Activated gamma-delta T cell treated with Interleukin-2 at 50 U/mL for 16 hours (primary cell): ENCODE measurements at places on chromosomes 4 and X.

DNA sequence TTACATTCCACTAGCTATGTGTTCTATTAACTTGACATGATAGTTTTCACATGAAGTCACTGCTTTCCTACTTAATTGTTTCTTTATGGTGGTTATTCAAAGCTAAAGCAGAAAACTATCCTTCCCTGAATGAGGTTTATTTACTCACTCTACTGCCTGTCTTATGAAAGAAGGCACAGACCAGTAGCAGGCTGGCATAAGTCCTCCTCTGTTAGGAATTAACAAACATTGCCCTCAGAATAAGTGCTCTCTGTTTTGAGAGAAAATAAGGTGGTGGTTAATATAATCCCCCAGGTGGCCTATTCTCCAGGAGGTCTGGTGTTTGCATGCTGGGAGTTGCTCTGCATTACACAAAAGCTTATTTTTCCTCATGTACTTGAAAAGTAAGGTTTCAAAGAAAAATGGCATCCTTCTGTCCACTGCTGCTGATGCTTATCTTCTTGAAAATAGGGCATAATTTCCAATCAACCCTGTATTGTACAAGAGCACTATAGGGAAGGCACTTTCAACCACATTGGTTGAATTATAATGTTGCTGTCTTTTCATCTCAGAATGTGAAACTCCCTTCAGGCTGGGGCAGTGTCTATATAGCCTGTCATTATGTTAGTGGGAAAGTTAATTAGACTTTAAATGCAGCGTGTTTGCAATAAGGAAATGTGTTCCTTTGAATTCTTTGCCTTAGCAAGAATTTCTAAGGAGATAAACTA lies 119.7 kb upstream of the TBC1D9 start:
- no peak for DNase-seq

DNA sequence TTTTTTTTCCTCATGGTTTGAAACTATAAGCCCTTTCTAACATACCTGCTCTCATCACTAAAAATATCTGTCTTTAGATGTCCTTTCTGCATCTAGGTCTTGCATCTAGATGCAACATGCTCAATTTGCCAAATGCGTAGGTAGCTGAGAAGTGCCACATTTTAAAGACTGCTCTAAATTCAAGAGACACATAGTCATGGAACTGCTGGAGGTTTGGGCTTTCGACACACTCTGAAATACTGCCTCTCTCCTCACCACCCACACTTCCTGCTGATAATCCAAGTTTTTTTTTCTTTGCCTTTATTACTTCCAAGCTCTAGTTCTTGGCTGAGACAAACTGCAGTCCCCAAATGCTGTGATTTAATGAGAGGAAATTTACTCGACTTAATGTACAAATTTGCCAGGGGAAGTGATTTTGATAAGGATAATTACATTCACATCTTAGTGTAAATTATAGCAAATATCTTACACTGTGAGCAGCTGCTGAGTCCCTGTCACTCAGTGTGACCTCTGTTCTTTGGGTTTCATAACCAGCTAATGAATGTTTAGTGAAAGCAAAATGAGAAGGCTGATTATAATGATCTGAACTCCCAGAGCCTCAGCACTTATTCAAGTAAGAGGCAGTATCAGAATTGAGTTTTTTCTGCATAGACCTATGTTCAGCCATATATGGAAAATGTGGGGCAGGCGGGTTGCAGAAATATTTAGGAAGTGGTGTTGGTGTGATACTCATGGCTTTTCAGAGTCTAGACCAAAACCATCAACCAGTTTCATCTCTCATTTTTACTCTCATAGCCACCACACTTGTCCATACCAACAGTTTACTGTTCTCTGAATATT lies 31.3 kb downstream of the DRD5 start:
- no peak for DNase-seq

DNA sequence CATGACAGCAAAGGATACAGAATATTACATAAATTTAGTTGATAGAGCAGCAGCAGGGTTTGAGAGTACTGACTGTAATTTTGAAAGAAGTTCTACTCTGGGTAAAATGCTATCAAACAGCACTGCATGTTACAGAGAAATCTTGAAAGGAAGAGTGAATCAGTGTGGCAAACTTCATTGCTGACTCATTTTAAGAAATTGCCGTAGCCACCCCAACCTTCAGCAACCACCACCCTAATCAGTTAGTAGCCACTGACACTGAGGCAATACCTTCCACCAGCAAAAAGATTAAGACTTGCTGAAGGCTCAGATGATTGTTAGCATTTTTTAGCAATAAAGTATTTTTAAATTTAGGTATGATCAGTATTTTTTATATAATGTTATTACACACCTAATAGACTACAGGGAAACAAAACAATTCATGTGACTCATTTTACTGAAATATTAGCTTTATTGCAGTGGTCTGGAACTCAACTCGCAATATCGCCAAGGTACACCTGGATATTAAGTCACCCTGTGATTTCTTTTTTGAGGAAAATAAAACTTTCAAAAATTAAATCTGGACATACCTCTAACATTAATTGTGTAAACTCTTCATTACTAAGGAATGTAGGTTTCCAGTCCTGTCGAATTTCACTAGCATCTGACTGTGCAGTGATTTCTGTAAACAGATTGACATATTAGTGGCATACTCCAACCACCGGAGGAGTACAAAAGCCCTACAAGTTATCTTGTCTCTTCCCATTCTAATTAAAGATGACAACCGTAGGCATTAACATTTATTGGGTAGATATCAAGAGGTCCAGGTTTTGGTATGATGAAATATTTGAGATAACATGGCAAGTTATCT lies 71.1 kb downstream of the CLOCK start:
- no peak for DNase-seq

DNA sequence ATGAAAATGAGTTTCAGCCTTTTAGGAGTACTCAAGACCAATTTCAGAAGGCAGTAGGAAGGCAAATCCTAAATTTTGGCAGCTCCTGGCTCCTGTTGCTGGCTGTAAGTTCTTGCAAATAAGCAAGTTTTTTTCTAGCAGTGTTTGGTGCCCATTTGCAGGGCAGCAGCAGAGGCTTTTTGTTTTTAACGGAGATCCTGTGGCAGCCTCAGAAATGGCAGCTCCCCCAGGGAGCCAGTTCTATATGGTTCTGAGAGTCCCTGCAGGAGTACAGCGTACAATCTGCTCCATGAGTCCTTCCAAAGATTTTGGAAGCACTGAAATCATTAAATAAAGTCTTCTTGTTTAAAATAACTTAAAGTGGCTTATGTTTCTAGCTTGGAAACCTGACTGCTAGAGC lies 171.9 kb downstream of the NDST4 start:
- DNase-seq: no peak

GRCh38 chr4:67635331-67635730 lies 65.6 kb downstream of the UBA6 start:
- no peak for DNase-seq

DNA sequence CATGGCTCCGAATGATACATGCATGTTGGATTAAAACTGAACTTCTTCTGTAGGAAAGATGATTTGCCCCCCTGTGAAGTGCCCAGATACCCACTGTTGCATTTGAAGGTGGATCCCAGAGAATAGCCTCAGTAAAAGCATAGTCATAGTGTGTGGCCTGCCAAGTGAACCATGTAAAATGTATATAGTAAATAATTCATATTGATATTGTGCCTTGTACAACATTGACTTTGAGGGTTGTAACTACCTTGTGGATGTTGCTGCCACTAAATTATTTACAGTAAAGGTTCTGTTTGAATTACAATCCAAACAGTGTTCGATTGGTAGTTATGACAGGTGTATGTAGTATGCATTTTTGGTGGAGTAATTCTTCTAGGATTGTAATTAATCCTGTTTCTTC lies 19.2 kb downstream of the TMEM131L start:
- no peak for DNase-seq

- no peak for DNase-seq
Observed at GRCh38 chr4:185390941-185391340, 4.8 kb downstream of the LRP2BP start.

DNA sequence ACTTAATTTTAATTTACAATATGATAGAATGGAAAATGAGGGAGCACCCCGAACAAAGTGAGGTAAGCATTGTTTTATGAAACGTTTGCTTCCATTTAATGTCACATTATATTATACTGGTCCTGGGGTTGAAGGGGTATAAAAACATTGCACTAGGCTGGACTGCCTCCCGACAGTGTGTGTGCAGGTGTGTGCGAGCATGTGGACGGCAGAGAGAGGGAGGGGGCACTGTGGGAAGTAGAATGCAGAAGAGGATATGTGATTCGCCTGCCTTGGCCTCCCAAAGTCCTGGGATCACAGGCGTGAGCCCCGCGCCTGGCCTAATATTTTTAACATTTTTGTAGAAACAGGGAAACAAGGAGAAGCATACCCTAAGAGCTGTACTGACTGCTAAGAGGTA lies 36.0 kb downstream of the IRF2 start:
- no peak for DNase-seq

- no peak for DNase-seq
Observed at GRCh38 chr4:4685810-4686795, 144.3 kb upstream of the STX18 start.

DNA sequence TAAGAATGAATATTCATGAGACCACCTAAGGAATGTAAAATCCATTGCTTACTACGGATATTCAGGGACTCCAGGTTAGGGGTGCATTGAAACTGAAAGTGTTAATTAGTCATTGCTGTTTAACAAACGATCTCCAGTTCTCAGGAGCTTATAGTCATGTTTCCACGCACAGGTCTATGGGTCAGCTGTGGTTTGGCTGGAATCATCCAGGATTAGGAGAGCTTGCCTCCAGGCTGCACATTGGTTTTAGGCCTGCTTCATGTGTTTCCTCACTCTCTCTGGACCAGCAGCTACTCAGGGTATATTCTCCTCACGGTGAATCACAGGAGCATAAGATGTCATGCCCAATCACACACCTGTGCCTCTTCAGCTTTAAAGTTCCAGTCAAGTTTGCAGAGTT lies 98.9 kb downstream of the ATXN3L start:
- DNase-seq: no peak

DNA sequence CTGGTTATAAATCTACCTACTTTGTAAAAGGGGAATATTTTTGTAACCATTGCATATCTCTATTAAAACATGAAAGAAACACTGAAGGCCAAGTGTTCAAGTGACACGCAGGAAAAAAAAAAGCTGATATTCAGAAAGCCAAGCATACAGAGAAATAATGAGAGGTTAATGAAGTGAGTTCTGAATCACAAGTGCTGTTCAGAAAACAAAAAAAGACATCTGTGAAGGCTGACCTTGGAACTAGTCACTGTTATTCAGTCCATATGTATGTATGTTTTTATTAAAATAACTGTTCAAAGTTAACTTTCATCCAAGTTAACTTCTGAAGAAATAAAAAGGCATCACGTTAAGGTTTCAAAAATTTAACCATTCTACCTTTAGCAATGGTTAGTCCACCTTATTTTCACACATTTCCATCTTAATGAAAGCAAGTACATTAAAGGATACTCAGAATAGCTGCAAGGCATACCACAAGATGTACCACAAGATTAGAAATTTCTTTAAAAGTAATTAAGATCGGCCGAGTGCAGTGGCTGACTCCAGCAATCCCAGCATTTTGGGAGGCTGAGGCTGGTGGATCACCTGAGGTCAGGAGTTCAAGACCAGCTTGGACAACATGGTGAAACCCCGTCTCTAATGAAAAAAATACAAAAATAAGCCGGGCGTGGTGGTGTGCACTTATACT lies 31.4 kb downstream of the SH3RF1 start:
- DNase-seq: no peak

- no peak for DNase-seq
Observed at GRCh38 chr4:168291242-168291641, 27.3 kb downstream of the DDX60 start.

GRCh38 chrX:76183289-76184049 lies 10.6 kb downstream of the PBDC1 start:
- no peak for DNase-seq

DNA sequence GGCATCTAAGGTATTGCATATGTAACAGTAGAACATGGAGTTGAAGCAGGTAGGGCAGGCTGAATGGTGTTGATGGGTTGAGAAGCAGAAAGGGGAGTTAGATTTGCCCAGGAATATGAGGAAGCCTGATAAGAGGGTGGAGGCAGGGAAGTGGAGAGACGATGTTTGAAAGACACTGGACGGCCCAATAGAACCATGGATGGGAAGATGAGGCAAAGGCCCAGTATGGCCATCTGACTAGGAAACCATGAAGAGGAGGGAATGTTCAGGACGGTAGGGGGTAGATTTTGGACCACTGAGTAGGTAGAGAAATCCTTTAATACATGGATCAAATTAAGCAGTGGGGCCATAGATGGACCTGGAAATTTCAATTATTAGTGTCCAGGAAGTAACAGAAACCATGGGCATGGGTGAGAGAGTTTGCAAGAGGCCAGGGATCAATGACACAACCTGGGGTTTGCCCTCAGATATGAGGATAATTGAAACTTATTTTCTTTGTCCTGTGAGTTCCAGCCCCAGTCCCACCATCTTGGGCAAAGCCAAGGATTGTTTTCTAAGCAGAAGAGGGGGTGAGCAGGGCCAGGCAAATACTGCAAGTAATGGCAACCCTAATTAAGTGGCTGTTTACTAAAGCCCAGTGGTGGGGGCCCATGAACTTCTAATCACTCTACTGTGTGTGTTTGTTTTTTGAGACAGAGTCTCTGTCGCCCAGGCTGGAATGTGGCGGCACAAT lies 2.5 kb upstream of the USP11 start:
- no peak for DNase-seq

DNA sequence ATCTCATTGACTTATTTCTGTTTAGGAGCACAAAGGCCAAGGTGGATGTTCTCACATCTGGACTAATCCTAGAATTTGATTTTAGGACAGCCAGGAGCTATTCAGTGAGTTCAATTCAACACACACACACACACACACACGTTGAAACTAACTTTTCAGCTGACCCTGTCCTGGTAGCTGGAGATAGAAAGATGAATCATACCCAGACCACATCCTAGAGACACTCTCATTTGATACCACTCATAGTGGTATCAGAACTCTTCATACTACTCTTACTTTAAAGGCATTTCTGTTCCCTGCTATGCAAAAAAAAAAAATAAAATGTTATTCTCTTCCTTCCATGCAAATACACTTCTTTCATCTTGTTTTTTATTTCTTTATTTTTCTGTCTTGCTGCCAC lies 36.7 kb downstream of the KLF8 start:
- DNase-seq: no peak

DNA sequence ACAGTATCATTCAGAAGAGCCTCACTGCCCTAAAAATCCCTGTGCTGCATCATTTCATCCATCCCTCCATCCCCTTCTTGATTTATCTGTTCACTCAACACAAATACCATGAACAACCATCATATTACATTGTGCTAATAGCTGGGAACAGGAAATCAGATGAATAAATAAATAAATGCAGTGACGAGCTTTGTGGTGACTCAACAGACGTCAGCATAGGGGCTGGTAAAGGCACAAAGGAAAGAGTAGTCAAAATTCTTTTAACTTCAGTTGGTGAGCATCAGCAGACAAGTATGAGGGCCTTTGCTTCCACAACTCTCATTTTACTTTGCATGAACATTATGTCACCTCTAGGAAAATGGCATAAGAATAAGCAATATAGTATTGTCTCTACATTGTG lies 65.5 kb downstream of the EDNRA start:
- no peak for DNase-seq
